ENCODE measurements at places on chromosomes 6 and 20. TPM values are rescaled to one million over a fixed set of nuclear protein-coding genes. Genes with fewer than 3 reads are reported as not detected.

Gene FRK
- total RNA-seq, result 1.0 TPM

Gene ADGRF1
- not detected for total RNA-seq

Gene BPIFB2
- not detected for total RNA-seq

Gene MEI4
- total RNA-seq, result under 0.01 TPM

Gene HLA-DQA2
- total RNA-seq, result not detected

Gene SLC17A4
- total RNA-seq, result not detected

Measured in articular chondrocyte of knee joint (primary cell).